ENCODE measurements at places on chromosomes 6 and 20.

GRCh38 chr6:166046226-166046625, 121.4 kb downstream of the TBXT start:
- DNase-seq: no peak

GRCh38 chr20:25077610-25078169, 4.3 kb downstream of the VSX1 start:
- peak; percentile 17 for DNase-seq

DNA sequence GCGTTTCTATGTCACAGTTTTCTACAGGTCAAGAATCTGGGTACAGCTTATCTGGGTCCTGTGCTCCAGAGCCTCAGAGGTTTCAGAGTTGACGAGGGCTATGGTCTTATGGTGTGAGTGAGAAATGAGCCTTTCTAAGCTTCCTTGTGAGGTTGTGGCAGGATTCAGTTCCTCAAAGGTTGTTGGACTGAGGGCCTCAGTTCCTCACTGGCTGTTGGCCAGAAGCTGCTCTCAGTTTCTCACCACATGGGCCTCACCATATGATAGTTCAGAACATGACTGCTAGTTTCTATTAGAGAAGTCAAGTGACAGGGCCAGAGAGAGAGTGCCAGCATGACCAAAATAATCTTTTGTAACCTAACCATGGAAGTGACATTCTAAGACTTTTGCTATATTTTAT, 96.1 kb downstream of the NUS1 start:
- no peak for DNase-seq

GRCh38 chr6:166423781-166424180, 41.0 kb upstream of the MPC1 start:
- DNase-seq: no peak

DNA sequence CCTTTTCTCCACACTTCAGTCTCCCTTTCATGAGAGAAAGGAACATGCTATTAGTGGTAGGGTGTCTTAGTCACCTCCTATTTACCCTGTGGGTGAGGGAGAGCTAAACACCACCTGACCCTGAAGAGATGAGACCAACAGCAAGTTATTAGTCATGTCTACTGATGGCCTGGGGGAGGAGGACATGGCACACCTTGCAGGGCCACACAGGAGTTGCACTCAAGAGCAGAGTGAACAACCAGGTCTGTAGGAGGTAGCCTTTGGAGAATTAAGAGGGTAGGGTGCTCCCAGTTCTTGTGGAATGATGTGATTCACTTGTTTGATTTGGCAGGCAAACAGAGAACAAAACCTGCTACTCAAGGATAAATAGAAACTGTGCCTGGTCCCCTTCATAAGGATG, 82.7 kb upstream of the FABP7 start:
- no peak for DNase-seq

DNA sequence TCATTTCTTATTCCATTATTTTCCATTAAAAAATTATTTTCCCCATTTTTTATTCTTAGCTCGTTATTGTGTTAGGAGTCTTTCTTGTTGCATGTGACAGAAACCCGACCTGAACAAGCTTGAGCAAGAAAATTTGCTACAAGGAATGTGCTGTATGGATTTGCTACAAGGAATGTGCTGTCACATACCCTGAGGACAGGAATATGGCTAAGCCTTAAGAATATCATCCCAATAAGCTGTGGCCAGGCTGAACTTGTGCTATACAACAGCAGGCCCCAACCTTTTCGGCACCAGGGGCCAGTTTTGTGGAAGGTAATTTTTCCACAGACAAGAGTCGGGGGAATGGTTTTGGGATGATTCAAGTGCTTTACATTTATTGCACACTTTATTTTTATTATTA, 114.0 kb downstream of the TRMT11 start:
- DNase-seq: no peak

DNA sequence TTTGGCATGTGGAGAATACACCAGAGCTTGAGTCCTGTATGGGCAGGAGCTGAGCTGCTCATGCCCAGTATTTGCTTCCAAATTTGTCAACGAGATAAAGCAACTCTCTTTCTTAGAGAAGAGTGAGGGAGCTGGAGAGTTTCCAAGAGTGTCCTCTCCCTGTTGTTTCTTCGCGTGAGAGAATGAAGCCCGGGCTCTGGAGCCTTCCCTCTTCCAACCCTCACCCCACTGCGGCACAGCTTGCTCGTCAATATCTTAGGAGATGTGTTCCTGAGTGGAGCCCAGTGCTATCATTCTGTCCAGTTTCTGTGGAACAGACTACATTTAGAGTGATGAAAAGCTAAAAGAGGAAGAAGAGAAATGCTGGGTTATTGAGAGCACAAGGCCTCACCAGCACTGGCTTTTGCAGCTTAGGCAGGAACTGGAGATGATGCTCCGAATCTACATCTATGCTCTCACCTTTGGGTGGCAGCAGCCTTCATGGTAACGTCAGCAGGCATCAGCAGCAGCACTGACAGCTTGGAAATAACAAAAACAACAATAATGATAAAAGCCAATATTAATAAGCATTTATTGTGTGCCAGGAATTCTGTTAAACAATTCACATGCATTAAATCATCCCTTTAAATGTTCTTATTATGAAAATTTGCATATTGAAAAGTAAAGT, 66.5 kb upstream of the TFB1M start:
- no peak for DNase-seq

GRCh38 chr6:151101816-151102694, 137.7 kb upstream of the AKAP12 start:
- DNase-seq: no peak

DNA sequence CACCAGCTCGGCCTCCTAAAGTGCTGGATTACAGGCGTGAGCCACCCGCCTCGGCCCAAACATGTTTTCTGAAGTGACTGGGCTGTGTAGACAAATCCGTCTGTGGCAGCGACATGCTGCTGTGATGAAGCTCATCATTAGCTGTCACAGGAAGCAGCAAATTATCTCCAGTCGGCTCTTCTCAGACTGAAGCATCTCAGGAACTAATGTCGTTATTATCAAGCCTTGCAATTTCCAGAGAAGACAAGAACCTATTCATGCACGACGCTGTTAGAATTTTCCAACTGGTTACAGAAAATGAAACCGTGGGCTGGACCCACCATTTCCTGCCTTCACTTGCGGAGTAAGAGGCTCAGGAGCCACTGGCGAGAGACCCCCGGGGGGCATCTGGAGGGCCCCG, 17.1 kb upstream of the NTSR1 start:
- DNase-seq: no peak

DNA sequence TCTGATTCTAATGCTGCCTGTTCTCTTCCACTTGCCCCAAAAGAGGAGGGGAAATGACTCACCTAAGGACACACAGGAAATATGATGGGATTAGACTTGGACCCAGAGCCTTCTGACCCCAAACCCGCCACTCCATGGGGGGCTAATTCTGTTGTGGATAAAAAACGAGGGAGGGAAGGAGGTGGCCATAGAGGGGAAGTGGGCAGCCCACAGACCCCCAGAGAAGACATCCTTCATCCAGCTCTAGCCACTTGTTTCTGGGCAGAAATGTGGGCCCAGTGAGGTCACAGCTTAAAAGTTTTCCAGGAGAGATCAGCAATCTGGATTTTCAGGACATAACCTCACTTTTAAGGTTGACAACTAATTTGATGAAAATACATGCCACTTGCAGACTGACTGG, 202.1 kb downstream of the ANKRD60 start:
- no peak for DNase-seq

- DNase-seq: no peak
These were observed 48.1 kb upstream of the MDGA1 start for GRCh38 chr6:37745748-37746147.

- no peak for DNase-seq
These were observed 9.3 kb upstream of the TAAR2 start for GRCh38 chr6:132633362-132633761.

GRCh38 chr6:137928286-137928685, 61.2 kb downstream of the TNFAIP3 start:
- peak; percentile 70 for DNase-seq

- DNase-seq: no peak
These were observed 777.6 kb upstream of the HS3ST5 start for GRCh38 chr6:115120391-115120790.

- DNase-seq: no peak
These were observed 318.7 kb downstream of the CDH4 start for GRCh38 chr20:61570646-61571195.

DNA sequence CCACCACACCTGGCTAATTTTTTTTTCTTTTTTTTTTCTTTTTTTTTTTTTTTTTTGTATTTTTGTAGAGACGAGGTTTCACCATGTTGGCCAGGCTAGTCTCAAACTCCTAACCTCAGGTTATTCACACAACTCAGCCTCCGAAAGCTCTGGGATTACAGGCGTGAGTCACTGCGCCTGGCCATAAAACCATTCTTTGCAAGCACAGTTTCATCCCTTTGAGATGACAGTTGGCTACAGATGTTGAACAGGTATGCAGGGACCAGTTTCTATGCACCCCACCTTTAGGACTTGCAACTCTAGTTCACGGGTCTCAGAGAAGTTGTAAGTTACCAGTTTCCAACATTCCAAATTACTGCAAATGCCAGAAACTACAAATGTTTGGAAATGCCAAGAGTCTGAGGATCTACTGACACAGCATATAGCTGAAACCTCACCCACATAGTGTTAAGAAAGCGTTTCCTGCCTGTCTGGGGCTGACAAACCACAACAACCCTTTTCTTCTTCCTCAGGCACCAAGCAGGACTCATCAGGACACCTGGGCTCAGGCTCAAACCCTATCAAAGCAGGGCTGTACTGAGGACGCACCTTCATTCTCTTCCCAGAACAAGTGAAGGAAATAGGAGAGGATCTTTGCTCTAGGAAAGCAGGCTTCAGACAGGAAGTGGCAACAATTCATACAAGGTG, 22.9 kb downstream of the ARHGAP18 start:
- peak; percentile 65 for DNase-seq

GRCh38 chr6:47242483-47243386, 67.0 kb downstream of the TNFRSF21 start:
- peak; percentile 81 for DNase-seq

DNA sequence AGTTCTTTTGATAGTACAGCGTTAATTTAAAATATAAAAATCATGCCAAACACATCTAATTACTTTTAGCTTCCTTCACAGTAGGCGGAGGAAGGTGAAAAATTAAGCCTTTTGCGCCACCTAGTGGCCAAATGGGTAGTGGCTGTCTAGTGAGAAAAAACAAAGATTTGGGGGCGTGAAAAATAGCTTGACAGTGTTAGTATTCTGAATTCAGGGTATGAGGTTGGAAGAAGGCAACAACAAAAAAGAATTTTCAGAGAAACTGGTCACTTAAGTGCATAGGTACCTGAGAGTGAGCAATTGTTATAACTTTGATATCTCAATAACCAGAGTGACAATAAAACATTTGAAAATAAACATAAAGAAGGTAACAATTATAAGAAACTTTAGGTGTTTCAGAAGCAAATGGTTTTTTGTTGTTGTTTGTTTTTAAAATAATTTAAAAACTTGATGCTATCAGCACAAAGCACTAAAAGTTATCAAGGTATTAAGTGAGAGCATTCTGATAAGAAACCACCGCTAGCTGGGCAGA, 14.3 kb downstream of the PSMB9 start:
- DNase-seq: peak; percentile 95

DNA sequence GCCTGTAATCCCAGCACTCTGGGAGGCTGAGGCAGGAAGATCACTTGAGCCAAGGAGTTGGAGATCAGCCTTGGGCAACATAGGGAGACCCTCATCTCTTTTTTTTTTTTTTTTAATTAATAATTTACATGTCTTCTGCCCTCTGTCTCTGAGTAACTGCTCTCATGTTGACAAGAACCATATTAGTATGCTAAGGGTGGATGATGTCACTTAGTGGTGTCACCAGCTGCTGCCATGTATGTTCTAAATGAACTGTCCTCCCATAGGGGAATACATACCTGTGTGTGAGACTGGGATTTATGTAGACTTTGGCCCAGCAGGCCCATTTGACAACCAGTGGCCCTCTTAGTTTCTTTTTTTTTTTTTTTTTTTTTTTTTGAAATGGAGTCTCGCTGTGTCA, 65.6 kb downstream of the SCAND1 start:
- no peak for DNase-seq

GRCh38 chr6:41002168-41002567, 36.9 kb downstream of the UNC5CL start:
- no peak for DNase-seq

DNA sequence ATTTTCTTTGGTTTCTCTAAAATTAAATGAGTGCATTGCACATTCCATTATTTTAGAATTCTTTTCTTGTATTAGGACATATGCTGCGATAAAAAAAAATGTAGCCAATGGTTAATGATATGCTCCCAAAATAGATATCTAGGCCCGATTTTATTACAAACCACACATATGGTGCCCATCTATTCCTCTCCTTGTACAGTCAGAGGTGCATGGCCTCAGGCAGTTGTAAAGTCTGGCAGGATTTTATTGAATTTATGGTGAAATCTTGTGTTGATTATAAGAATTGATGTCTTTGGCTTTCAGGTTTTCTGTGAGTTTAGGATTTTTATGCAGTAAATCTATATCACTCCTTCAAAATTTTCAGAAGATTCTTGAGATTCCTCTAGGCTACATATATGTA, 192.2 kb downstream of the RFPL4B start:
- no peak for DNase-seq

GRCh38 chr20:22999756-23000155, 35.4 kb upstream of the SSTR4 start:
- DNase-seq: no peak

- DNase-seq: no peak
These were observed 98.6 kb upstream of the CLDN20 start for GRCh38 chr6:155165029-155165710.

DNA sequence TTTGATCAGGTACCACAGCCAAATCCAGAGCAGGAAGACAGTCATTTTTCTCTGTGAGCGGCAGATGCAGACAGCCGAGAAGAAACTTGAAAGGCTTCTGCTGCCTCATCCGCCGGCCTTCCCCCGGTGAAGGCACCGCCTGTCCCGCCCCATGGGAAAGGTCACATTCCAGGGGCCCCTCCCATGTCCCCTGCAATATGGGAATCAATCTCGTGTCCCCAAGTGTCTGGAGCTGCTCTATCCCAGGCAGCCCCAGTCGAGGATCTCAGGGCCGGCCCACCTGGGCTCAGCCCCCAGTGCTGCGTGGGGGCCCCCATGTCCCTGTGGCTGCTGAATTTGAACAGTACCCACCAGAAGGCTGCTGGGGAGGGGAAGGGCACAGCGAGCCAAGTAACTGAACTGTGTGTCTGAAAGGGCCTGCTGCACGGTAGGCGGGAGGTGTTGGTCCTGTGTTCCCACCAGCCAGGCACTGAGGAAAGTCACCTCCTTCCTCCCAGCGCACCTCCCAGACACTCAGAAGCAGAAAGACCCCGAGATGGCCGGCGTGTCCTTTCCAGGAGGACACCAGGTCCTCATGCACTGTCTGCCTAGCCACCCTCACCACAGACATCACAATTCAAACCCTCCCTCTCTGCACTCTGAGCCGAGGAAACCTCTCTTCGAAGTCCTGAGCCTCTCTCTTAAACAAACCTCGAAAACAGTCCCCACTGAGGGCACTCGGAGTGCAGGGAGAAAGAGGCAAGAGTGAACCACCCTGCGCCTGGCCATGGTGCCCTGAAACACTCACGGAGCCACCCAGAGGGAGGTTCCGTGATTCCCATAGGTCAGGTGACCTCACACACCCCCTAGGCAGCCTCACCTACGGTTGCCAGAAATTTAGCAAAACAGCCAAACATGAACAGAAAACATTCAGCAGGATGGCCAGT, 99.3 kb downstream of the PSMB1 start:
- DNase-seq: no peak

Measured in activated CD8-positive, alpha-beta T cell treated with anti-CD3 and anti-CD28 coated beads for 36 hours (primary cell).